CD4-positive, alpha-beta T cell treated with Interleukin-15 for 4 hours (primary cell): ENCODE measurements at places on chromosomes 4 and X.

- DNase-seq: no peak
Observed at GRCh38 chr4:531721-532565, 32.9 kb downstream of the PIGG start.

DNA sequence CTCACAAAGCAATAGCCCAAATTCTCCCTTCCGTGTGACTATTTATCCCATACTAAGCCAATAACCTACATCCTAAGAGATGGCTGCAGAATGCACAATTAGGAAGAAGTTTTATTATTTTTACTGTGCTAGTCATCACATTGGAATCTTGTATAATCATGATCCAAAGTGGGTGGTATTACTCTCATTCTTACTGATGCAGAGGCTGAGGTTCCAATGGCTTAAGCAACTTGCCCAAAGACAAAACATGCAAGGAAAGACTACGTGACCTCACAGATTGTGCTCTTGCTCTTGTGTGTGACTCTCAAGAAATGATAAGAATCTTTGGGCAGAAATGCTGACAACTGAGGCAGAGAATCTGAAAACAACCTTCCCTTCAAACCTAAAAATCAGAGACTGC lies 212.2 kb downstream of the LDB2 start:
- no peak for DNase-seq

DNA sequence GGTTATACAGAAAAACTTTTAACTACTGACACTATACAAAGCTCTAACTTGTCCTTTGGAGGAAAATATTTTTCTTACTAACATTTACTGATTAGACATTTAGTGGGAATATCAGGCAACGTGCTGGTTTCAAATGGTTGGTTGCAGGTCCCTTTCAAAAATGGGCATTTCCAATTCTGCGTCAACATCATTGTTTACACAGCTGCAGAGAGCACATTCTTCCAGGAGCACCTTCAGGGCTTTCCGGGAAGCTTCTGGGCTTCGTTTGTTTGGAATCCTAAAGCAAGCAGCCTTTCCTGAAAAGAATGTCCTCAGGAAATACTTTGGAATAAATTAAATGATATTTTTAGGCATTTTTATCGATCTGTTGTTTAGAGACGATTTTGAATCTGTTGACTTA lies 289.7 kb downstream of the TRIML1 start:
- no peak for DNase-seq

- DNase-seq: peak; percentile 20
Observed at GRCh38 chrX:37755025-37755424, 24.8 kb upstream of the CYBB start.

GRCh38 chr4:168784786-168785461 lies 225.1 kb downstream of the CBR4 start:
- no peak for DNase-seq
